ENCODE measurements at places on chromosomes 1 and 21.

DNA sequence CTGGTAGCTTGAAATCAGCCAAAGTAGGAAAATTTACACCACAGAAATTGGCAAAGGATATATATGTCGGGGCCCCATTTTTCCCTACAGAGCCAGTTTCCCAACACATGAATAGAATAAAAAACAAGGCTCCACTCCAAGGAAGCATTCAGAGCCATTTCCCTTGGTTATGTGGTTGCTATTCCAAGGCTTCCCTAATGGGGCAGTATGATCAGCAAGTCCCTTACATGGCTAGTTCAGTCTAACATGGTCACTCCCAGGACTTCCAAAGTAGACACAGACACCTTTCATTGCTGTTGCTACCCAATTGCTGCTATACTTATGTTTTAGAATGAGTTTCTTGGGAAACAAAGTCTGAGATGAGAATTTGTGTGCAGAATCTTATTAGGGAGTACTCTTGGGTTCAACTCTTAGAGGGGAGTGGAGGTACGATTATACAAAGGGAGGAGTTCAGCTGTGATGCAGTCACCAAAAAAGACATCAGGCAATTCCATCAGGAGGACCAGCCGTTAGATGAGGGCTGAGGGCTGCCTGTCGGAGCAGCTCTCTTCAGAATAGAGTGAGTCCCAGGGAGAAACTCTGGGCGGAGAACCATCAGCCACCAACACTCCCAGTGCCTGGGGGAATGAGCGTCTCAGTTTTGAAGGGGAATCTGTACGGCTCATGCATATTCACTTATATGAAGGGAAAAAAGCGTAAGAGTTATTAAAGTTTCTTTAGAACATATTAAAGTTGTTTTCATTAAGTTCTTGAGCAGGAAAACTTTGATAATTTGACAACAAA is 92.9 kb downstream of the C21orf91 start:
- no peak for DNase-seq

DNA sequence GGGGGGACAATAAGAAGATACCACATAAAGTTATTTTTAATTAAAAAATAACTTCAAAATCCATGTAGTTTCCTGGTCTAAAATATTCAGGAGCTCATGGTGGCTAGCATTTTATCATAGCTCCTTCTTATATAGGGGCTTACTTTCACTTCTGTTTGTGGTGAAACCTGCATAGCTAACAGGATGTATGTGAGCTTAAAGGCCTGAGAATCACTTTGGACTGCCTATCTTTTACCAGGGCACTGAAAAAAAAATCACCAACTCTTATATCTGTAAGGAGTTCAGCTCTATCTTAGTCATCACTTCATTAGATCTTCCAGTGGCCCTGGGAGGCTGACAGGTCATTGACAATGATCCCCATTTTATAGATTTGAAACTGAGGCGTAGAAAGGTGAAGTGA is 21.3 kb downstream of the UROD start:
- no peak for DNase-seq

DNA sequence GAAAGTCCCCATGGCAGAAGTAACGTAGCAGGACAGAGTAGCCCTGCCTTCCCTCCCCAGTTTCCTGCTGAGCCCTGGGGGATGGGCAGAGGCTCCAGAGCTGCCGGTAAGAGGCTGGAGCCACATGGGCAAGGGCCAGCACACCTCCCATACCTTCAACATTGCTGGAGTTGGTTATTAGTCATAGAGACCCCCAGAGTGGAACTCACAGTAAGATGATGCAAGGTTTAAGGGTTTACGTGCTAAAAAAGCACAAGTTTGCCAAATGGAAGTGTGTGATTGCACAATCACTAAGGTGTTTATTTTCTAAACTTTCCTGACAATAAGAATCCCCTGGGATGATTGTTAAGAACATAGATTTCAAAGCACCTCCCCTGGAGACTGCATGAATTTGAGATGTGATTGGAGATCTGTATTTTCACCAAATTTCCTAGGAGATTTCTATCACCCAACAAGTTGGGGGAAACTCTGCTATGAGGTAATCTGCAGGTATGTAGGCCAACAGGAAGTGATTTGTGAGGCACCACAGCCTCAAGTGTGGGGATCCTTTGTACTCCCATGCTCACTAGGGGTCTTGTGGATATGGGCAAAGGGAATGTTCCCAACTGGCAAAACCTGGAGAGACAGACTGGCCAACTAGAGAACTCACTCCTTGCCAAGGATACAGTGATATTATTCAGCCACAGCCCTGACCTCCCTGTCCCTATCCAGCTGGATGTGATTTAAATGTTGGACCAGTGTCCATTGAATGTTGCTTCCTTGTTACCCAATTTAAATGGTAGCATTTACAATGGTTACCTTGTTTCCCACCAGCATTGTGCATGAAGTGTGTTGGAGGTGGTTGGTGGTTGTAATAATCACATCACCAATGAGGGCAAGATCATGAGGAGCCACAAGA is 37.1 kb upstream of the CSF1 start:
- peak; percentile 50 for DNase-seq

DNA sequence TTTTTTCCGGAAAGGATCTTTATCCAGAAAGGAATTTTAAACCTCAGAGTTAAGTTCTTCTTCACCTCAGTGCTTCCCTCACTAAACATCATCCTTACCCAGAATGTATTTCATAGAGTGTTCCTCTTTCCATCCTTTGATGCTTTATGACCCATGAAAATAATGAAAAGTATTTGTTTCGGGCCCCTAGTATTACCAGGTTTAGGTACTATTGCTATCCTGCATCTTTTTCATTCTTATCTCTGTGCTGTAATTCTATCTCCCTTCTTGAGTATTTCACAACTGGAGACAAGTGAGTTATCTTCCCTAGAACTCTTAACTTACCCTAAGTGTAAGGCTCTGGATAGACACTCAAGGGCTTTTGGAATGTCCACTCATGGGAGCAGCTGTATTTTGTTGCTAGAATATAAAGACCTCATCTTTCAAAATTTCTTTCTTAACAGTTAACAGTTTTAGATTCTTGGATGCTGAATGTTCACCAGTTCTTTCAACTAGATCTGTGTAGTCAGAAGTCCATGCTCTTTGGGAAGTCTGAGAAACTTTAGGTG is 26.2 kb downstream of the UCK2 start:
- no peak for DNase-seq

GRCh38 chr1:201562659-201563405 is 23.9 kb downstream of the NAV1 start:
- peak; percentile 36 for DNase-seq

- no peak for DNase-seq
Observed at GRCh38 chr1:66450043-66450514, 83.9 kb upstream of the SGIP1 start.

GRCh38 chr1:160078512-160079195 is 2.7 kb upstream of the KCNJ9 start:
- DNase-seq = peak; percentile 49

GRCh38 chr1:151568626-151569088 is 28.5 kb downstream of the TUFT1 start:
- DNase-seq = peak; percentile 17

DNA sequence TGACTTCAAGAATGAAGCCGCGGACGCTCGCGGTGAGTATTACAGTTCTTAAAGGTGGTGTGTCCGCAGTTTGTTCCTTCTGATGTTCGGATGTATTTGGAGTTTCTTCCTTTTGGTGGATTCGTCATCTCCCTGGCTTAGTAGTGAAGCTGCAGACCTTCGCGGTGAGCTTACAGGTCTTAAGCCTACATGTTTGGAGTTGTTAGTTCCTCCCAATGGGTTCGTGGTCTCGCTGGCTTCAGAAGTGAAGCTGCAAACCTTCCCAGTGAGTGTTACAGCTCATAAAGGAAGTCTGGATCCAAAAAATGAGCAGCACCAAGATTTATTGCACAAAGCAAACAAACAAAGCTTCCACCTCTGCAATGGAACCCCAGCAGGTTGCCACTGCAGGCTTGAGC is 14.7 kb downstream of the LDLRAD1 start:
- no peak for DNase-seq

- DNase-seq = no peak
Observed at GRCh38 chr1:228994676-228995594, 259.7 kb downstream of the RHOU start.

DNA sequence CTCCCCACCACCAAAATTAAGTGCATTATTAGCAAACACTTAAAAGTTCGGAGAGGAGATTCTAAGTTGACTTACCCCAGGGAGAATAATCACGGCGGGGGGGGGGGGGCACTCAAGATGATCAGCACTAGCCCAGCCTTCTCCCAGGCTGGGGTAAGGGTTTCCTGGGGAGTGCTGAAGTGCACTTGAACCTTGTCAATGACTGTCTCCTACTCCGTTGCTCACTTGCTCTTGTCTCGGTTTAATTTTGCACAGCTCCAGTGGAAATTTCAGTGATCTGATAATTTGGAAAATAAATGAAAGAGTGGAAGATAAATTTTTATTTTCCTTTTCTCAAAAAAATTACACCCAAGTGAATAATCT is 59.2 kb downstream of the PBX1 start:
- DNase-seq = no peak

DNA sequence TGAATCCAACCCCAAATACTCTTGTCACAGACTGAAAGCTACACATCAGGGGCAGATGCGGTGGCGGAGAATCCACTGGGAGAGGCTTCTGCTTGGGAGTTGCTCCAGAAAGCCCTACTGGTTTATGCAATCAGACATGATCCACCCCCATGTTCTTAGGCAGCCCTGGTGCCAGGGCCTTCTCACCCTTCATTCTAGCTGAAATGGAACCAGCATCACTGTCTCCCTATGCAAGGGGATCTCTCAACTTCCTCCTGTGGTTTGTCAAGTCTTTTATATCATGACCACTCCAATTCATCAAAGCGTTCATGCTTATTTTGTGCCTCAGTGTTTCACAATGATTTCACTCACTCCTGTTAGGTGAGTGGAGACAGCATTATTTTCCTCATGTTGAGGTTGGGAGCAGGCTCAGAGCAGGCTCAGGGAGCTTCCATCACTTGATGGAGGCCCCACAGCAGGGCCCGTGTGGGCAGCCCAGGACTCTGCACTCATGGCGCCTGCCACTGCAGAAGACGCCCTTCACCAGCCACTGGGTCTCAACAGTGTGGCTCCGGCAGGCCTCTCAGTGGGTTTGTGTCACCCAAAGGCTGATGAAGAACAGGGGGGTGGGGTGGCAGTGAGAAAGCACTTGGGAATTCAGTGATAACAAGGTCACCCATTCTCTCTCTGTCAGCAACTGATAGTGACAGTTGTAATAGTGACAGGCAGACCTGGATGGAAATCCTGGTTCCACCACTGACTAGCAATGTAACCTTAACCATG is 67.1 kb downstream of the CD58 start:
- DNase-seq = no peak

GRCh38 chr1:62840555-62840954 is 56.6 kb downstream of the ATG4C start:
- DNase-seq = no peak

- no peak for DNase-seq
Observed at GRCh38 chr21:34502480-34503106, 9.4 kb downstream of the KCNE1 start.

DNA sequence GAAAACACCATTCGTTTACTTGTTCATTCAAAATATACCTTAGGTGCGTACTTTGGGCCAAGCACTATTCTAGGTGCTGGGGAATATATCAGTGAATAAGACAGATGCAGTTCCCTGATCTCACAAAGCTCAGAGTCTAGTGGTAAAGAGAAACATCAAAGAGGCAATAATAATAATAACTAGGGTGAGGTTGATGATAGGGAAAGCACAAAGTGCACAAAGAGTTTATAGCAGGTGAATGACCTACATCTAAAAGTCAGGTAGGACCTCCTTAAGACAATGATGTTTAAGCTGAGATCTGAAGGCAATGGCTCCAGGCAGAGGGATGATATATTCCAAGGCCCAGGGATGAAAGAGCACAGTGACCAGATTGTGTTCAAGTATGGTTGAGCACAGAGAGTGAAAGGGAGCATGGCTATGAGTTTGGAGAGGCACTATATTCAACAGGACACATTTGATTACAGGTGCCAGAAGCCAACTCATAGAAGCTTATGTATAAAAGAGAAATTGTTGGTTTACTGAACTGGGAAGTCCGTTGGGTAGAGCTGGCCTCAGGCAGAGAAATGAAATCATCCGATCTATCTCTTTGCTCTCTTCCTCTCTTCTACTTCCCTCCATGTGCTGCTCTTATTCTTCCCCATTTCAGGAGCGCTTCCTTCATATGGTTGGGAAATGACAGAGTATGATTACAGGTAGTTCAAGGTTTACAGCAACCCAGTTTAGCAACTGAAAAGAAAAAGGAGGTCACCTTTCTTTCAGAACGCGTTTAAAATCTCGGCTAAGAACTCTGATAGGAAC is 23.0 kb upstream of the CCT8 start:
- DNase-seq = no peak

DNA sequence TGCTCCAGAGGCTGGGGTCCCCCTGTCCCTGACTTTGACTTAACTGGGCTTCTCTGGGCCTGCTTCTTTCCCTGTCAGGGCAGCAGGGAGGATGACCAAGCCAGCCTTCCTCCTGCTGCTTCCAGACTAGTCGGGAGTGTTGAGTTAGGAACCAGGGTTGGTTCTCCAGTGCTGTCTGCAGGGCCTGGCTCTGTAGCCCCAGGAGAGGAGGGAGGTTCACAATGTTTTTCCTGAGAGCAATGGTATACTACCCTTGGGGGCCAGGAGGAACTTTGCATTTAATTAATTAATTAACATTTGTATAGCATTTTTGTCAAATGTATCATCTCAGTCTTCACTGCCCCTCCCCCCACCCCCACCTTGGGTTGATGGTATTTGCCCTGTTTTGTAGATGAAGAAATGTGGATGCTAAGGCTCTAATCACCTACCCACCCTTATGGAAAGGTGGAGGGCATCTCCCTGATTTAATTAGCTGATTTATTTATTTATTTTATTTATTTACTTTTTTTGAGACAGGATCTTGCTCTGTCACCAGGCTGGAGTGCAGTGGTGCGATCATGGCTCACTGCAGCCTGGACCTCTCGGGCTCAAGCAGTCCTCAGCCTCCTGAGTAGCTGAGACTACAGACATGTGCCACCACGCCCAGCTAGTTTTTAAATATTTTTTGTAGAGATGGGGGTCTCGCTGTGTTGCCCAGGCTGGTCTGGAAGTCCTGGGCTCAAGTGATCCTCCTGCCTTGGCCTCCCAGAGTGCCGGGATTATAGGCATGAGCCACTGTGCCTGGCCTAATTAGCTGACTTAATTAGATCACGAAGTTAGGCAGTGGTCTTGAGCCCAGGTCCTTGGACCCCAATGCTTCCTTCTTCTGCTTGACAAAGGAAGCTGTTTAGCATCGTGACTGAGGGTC is 6.6 kb downstream of the H6PD start:
- no peak for DNase-seq

DNA sequence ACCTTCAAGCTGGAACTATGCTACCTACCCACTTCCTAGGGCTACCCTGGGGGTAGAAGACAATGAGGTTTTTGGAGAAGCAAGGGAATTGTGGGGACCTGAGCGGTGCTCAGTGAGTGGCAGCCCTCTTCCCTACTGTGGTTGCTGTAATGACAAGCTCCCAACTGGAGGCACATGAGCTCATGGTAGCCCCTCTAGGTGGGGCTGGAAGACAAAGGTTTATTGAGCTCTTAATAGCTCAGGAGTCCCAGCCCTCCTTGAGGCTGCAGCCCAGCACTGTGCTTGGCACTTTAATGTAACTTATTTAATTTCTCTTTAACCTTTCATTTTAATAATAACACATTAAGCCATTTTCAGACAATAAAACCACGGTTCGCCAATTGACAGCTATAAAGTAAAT is 528.9 kb downstream of the OMA1 start:
- no peak for DNase-seq

All from kidney tubule cell (primary cell).